ENCODE measurements at places on chromosomes 4 and X. TPM values are rescaled to one million over a fixed set of nuclear protein-coding genes. Genes with fewer than 3 reads are reported as not detected.
A peak's percentile ranks its signal among the peaks of the same experiment; 100 is the strongest.

FAM156A gene
- total RNA-seq, result 7.3 TPM

GRCh38 chr4:8763966-8764901, 107.4 kb downstream of the HMX1 start:
- peak; percentile 12 for DNase-seq

DNA sequence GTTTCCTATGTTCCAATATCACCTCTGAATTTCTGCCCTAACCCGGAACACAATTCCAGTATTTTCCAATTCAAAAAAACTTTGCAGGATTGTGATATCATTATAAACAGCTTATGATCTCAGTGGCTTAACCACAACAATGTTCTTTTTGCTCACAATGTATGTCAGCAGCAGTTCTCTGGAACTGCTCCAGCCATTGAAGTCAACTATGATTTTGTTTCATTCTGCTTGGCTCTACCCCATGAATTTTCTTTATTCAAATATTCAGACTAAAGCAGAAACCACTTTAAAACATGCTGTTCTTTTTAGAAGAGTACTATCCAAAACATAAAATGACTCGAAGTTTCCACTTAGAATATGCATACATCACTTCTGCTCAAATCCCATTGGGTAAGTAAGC, 1611.1 kb downstream of the ARAP2 start:
- no peak for DNase-seq

DNA sequence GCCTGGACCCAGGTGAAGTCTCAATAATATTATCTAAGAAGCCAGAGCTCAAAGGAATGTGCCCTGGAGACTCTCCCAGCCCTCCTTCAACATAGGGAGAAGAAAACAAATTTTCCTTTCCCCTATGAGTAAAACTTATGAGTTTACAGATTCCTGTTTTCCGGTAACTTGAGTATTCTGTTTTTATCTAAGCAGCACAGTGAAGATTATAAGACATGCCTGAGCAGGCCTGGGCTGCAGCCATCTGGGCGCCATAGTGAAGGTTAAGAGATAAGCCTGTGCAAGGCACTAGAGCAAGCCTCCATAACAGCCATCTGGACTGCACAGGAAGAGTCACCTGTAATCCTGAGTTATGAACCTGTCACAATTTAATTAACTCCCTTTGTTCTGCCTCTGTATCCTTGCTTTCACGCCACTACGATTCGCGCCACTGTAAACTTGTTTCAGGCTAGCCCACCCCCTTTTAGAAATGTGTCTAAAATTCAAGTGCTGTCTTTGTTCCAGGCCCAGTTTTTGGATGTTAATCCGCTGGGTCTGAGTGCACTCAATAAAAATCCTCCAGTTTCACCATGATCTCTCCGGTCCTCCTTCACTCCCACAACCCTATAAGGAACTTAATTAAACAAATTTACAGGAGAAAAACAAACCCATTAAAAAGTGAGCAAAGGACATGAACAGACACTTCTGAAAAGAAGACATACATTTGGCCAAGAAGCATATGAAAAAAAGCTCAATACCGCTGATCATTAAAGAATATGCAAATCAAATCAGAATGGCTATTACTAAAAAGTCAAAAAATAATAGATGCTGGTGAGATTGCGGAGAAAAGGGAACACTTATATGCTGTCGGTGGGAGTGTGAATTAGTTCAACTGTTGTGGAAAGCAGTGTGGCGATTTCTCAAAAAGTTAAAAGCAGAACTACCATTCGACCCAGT, 189.5 kb downstream of the APBB2 start:
- DNase-seq, result no peak

ACE2 gene
- total RNA-seq, result 12.7 TPM

SCD5 gene
- total RNA-seq, result 2.7 TPM

DNA sequence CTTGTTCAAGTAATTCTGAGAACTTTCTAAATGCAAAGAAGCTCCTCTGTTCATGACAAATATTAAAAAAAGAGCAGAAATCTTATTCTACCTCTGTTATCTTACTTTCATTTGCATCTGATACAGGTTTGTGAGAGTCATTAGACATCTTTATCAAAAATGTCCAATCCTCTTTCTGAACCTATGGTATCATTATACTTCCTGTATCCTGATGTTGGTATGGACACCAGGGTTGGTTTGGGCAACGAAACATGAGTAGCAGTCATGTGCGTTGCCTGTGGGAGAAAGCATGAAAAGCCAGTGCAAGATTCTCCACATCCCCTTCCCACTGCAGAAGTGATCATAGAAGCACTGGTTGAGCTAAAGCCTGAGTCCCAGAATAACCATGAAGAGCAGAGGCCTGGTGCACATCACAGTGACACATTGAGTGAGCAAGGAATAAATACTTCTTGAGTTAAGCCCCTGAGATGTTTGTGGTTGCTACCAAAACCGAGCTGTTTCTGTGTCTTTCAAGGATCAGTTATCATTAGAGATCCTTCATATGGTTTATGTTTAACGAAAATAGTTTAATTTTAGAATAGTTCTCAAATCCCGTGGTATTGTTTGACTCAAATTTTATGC, 197.2 kb downstream of the BANK1 start:
- no peak for DNase-seq

DNA sequence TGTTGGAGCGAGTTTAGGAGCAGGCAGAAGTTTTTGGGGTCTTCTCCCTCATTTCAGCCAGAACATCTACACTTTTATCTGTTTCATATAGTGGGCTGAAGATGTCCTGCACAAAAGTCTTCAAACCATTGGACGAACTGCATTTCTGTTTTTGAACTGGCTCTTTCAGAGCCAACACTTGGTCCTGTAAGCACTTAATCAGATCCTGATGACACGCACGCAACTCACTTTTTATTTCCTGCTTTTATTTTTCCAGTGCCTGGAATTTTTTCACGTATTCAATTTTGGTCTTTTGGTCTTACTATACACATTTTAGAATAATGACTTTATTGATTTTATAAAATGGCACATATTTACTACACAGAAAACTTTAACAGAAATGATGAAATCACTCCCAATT, 40.2 kb upstream of the NKX3-2 start:
- no peak for DNase-seq

DNA sequence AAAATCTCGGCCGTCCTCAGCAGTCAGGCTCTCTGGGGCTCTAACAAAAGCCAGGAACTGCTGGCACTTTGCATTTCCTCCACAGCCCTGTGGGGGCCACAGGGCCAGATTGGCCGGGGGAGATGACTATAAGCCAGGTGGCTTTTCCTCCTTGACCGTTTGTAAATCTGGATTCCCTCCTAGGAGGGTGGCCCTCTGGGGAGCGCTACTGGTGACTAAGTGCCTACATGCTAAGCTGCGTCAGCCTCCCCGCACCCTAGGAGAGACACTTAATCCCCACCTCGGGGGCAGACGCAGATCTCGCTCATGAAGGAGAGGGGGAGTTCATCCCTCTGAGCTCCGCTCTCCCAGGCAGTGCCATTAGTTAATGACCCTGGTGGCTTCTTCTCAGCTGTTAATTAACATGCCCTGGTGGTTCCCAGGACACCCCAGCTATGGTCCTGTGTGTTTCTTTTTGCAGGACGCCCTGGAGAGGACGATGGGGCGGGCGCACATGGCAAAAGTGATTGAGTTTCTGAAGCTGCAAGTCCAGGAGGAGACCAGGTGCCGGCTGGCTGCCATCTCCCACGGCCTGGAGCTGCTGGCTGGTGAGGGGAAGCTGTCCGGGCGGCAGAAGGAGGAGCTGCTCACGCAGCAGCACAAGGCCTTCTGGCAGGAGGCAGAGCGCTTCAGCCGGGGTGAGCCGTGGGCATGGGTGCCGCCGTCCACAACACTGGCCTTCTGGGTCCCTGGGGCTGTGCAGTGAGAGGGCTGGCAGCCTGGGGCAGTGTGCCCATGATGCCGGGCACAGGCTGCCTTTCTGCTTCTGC, 41.6 kb downstream of the EVC start:
- DNase-seq, result no peak

GRCh38 chr4:107711831-107712230, 8.2 kb downstream of the PAPSS1 start:
- DNase-seq, result no peak

PFKFB1 gene
- 0.22 TPM for total RNA-seq

DNA sequence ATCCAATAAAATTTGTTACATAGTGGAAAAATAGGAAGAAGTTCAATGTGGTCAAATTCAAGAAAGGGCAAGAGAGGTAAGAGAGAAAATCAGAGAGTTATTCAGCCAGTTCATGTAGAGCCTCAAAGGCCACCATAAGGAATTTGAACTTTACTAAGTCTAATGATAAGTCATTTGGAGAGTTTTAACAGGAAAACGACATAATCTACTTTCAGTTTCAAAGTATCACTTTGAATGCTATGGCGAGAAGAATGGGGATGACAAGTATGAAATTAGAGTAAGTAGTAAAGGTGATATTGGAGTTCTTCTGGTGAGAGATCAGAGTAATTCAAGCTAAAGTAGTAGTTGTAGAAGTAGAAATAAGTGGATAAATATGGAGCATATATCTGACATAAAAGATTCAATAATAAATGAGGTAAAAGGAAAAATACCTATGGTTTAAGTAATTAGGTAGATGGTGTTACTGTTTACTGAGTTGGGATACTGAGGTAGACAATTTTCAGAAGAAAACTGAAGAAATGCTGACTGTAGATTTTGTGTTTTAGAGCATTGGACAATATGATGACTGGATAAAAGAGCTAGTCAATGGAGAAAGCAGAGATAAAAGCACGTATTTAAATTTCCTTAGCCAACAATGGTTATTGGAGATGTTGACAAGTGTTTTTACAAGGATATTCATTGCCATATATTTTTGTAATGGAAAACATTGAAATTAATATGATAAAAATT, 331.7 kb upstream of the ADGRL3 start:
- no peak for DNase-seq

CFP gene
- 2.1 TPM for total RNA-seq

GPM6B gene
- total RNA-seq, result 4.7 TPM

- DNase-seq, result no peak
Measured at GRCh38 chr4:4837316-4837715, 22.1 kb upstream of the MSX1 start.

F9 gene
- not detected for total RNA-seq

GRCh38 chr4:123298261-123298660, 98.3 kb upstream of the SPRY1 start:
- no peak for DNase-seq

- DNase-seq, result no peak
Measured at GRCh38 chrX:64994131-64994798, 18.0 kb upstream of the ZC4H2 start.

GRCh38 chrX:57952320-57952678, 42.0 kb upstream of the ZXDA start:
- peak; percentile 56 for DNase-seq

- DNase-seq, result peak; percentile 44
Measured at GRCh38 chr4:173398779-173399415, at the start of gene SCRG1. TSS of gene SCRG1 (minus strand) at chr4:173399116. CDS start at chr4:173391414, 7,702 bp downstream.

DNA sequence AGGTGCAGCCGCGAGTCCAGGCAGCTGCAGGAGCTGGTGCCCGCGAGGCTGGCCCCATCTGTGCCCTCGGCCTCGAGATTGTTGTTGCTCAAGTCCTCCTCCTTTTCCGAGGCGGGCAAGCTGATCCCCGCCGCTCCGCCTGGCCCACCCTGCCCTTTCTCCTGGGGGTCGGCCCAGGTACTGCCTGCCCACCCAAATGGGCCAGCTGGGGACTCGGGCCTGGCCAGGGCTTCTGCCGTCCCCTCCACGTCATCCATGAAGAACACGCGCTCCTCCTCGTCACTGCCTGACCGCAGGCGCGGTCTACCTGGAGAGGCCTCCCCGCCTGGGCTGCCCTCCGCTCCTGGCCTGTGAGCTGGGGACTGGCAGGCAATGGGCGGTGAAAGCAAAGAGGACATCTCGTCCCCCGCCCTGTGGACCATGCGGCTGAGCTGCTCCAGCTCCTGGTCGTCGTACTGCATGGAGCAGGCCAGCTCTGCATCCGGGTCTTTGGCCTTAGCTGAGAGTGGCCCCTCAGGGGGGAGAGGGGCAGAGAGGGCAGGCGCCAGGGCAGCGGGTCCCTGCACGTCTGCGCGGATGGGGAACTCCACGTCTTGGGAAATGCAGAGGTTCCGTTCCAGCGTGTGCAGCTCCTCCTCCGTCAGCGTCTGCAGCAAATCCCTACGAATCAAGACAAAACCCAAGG, 43.1 kb upstream of the MXD4 start:
- no peak for DNase-seq

ZFP92 gene
- 0.57 TPM for total RNA-seq

DNA sequence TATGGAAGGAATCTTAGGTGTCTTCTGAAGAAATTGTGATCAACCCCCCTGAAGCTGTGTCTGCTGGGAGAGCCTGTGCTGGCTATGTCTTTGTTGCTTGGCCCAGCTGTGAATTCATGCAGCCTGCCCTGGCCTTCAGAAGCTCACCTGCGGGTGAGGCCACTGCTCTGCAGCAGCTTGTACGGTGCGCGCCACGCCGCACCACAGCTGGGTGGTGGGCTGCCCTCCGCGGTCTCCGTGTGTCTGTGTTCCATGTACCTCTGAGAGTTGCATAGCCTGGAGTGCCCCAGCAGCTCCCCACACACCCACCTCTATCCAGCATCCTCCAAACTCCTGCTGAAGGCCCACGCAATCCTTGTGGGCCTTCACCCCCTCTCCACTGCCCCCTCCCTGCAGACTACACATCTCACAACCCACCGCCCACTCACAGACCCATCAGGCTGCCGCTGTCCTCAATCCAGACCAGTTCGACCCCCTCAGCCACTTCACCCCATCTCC, 65.6 kb downstream of the ENPP6 start:
- no peak for DNase-seq

USP51 gene
- total RNA-seq, result 1.5 TPM

PABPC5 gene
- total RNA-seq, result 0.72 TPM

NLRP2B gene
- total RNA-seq, result not detected

TMPRSS11F gene
- total RNA-seq, result not detected

HPGDS gene
- total RNA-seq, result 3.5 TPM

PPP4R3C gene
- not detected for total RNA-seq

GRCh38 chrX:70410921-70411320, 12.2 kb upstream of the GDPD2 start:
- DNase-seq, result no peak

DNA sequence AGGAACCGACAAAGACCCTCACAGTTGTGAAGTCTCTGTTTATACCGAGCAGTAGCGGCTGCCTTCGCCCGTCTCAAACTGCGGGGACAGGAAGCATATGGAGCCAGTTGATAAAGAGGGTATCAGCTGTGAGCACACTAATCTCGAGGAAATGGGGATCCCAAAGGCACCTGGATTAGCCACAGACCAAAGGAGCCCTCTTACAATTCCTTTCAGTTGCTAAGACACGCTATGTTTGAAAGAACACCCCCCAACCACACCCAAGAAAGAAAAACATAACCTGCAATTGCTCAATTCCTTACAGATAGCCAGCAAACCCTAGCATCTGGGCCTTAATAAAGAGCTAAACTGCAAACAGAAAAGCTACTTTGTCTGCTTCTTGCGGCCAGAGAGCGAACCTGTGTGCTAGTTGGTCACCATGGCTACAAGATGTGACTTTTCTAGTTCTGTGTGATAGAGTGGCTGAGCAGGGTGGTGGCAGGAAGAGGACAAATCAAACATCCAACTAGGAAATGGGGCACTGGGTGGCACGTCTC, 23.3 kb upstream of the CHRNA9 start:
- no peak for DNase-seq

GRCh38 chr4:104492183-104492771, 2.4 kb downstream of the CXXC4 start:
- no peak for DNase-seq

GRIA2 gene
- not detected for total RNA-seq

HHIP gene
- total RNA-seq, result not detected
